Astrocyte of the hippocampus (primary cell): ENCODE measurements at places on chromosomes 1 and 21.

GRCh38 chr1:20469406-20470076 lies 16.5 kb downstream of the CAMK2N1 start:
- no peak for DNase-seq

- DNase-seq: no peak
These were observed 69.0 kb upstream of the MARK1 start for GRCh38 chr1:220458936-220459335.

GRCh38 chr1:164950541-164950986 lies 391.6 kb downstream of the PBX1 start:
- DNase-seq: no peak

DNA sequence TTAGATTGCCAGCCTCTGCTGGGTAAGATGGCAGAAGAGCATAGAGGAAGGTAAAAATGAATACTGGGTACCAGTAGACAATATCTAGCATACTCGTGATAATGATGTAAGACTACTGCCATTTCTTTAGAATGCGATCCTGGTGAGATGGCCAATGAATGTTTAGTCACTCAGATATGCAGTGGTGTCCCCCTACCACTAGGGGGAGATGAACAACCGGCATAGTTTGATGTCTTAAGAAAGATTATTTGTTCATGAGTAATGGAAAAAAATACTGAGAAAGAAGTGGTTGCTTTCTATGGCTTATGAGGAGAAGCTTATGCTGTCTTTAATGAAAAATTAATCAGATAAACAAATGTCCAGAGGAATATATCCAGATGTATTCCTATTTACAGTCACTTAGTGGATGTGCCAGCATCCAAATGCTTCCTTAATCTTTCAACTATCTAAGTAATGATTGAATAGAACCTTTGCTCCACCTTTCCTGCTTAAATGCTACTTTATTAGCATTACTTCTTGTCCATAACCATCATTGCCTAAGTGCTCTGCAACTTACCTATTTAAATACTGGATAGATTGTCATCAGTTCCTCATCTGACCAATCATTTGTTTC lies 256.6 kb downstream of the ST6GALNAC3 start:
- peak; percentile 76 for DNase-seq

DNA sequence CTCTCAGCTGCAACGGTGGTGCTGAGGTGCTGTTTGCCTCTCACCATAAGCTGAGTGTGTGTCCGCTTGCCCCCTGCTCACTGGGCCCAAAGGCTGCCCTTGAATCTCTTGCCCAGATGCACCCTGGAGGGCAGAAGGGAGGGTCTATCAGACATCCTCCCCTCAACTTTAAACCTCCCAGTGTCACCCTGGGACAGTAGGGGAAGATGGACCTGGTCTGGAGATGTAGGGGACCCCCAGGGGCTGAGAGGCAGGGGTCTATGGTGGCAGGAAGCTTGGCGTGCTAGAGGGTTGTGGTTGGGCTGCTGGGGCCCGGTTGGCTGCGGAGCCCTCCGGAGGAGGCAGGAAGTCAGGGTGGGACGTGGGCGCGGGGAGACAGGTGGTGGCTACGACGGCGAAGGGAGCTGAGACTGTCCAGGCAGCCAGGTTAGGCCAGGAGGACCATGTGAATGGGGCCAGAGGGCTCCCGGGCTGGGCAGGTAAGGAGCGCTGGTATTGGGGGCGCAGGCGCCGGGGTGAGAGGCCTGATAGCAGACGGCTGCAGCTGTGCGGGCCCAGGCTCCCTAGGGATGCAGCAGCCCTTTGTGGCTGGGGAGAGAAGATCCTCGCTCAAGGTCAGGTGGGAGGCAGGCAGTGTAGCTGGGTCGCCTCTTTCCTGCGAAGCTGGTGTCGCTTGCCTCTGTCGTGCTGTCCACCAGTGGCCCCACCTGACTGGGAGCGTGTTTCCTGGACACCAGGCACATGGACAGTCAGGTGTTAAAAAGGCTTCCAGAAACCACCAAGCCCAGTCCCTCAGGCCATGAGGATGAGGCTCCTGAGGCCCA lies at the start of gene LCK:
Gene LCK (plus strand): TSS at position 373 of the 824 bp plus-strand sequence. CDS start 23,065 bp downstream, outside the sequence.
- no peak for DNase-seq

DNA sequence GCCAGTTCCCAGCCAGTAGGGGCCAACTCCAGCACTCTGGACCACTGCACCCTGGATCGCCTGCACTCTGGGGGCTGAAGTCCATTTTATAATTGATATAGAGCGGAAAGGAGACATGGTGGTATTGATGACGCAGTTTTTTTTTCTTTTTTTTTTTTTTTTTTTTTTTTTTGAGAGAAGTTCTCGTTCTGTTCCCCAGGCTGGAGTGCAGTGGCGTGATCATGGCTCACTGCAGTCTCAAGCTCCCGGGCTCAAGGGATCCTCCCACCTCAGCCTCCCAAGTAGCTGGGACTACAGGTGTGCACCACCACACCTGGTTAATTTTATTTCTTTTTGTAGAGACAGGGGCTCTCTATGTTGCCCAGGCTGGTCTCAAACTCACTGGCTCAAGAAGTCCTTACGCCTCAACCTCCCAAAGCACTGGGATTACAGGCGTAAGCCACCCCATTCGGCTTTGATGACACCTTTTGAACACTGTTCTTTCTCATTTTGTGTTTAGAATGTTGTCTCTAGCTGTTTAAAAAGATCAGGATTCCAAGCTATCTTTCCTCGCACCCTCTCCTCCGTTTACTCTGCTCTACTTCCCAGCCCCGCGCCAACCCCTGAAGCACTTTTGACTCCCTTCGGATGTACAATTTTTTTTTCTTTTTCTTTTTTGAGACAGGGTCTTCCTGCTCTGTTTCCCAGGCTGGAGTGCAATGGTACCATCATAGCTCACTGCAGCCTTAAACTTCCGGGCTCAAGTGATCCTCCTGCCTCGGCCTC lies 960 bp downstream of the MX2 start:
- no peak for DNase-seq

GRCh38 chr21:41349619-41350390 lies 12.0 kb upstream of the MX2 start:
- no peak for DNase-seq

DNA sequence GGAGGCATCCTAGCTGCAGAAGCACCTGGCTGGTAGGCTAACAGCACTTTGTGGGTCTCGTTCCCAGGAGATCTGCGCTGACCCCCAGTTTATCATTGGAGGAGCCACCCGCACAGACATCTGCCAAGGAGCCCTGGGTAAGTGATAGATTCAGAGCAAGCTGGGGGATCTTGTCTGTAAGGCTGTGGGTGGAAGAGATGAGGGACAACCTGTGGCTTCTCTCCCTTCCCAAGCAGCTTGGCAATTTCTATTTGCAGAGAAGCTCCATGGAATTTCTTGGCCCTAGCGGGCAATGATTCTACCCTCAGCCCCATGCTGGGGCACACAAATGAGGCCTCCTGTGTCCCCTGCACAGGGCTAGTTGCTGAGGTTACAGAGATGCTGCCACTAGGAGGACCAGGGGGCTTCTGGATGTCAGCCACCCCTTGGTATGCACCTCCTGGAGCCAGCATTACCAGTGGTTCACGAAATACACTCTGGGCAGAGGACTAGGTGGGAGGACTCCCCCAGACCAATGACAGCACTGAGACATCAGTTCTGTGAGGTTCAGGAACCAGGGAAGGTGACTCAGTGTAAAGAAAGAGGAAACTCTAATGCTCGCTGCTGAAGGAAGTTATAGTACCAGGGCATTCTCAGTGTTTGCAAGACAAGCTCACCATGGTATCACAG lies 5.5 kb downstream of the CAPN2 start:
- no peak for DNase-seq

- no peak for DNase-seq
These were observed 13.5 kb upstream of the HJV start for GRCh38 chr1:146035048-146035423.

- DNase-seq: peak; percentile 22
These were observed 190.1 kb downstream of the PCP4 start for GRCh38 chr21:40057331-40057730.

DNA sequence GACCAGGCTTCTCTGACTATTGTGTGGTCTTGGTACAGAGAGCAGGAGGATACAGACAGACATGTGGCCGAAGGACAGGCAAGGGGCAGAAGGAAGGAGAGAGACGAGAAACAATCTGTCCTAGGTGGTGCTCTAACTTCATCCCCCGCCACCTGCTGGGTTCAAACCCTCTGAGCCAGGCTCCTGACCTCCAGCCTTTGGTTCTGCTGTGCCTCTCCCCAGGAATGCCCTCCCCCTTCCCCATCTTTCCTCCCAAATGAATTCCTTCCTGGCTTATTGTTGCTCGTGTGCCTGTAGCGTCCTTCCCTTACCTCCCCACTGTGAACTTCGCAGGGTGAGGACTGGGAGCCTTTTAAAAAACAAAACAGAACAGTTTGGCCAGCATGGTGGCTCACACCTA lies 5.4 kb downstream of the TCEA3 start:
- DNase-seq: no peak

DNA sequence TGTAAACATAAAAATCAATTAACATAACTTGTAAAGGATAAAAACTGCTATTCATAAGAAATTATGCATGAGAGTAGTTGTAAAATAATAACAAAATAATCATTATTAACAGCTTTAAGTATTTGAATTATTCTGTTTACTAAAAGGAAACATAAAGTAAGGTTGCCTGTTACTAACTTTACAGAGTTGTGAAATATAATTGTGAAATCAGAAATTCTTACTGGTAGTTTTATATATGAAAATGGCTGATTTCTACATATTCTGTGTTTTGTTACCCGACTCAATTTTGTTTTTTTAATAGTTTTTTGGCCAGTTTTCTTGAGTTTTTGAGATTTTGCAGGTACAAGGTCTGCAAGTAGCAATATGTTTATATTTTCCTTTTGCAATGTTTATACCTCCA lies 27.8 kb downstream of the FNBP1L start:
- DNase-seq: no peak

GRCh38 chr1:114286960-114287359 lies 133.3 kb upstream of the SYT6 start:
- DNase-seq: no peak

DNA sequence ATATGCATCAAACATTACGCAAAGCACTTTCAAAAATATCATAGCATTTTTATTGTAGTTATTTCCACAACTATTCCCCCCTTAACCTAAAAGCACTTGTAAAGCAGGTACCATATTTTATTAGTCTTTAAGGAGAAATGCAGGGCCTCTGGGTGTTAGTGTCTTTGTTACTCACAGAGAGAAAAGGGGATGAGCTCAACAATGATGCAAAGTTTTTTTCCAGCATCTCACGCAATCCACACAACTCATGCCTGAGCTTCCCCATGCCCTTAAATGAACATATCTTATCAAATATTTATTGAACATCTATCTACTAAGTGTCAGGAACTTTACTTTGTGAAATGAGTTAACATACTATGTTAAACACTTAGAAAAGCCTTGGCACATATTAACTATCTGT lies 50.6 kb downstream of the BEND5 start:
- DNase-seq: no peak

DNA sequence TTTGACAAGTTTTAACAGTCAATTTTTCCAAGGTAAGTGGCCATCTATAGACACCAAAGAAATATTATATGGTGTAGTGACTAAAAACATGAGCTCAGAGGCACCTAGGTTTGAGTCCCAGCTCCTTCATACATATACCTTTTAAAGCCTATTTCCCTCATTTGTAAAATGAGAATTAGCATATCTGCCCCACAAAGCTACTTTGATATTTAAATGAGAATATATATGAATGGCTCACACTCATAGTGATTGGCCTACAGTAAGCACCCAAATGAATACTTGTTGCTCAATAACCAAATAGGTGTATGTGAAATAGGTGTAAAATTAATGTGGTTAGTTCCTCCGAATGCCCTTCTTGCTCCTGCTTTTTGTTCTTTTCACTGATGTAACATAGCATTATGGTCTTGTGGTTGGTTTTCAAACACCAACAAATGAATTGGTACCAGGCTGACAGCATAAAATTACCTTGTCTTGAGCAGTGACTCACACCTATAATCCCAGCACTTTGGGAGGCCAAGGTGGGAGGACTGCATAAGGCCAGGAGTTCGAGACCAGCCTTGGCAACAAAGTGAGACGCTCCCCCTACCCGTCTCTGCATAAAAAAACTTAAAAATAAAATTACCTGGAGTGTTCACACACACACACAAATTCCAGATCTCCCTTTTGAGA lies 25.3 kb downstream of the CNIH4 start:
- no peak for DNase-seq

GRCh38 chr1:205111354-205111753 lies 10.4 kb downstream of the RBBP5 start:
- no peak for DNase-seq

DNA sequence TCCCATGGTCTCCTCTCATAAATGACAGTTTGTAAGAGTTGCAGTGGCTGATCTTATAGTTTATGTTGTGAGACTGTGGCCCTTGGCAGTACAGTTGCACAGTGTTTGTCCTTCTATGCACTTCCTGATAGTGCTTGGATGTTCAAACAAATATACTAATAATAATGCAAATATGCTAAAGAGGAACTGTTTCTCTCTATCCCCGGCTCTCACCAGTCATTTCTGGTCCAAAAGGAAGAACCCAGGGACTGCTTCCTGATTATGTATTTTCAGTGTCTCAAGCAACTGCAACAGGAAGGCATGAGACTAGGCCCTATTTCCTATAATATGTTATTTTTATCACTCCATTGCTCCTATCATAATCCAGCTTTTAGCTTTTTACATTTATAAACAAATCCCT lies 17.0 kb upstream of the SUCO start:
- DNase-seq: no peak

DNA sequence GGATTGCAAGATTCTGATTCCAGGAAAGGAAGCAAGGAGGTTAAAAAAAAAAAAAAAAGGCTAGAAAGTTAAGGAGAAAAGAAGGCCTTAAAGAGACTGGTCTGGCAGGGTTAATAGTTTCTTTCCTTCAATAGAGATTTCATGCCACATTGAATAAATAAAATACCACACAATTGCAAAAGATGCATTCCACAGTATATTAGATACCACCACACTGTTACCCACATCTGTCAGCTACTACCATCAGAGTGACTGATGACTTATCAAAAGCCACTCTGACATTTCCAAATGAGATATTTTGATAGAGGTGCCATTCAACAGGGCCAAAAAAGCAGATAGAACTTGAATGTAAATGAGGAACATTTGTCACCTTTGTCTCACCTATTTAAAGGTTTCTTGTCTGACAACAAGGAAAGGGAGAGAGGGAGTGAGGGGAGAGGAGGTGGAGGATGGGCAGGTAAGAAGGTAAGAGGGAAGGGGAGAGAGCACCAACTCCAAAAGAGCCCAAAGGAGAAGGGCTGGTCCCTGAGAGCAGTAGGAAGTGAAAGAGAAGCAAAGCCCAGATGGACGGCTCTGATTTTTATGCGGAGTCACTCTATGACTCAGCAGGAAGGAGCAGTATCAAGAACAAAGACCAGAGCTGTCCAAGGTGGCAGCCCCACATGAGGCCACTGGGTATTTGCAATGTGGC lies 38.3 kb downstream of the LRRN2 start:
- peak; percentile 89 for DNase-seq
